ENCODE measurements at places on chromosomes 12 and 14.

GRCh38 chr14:71206123-71206522 lies 298.9 kb downstream of the PCNX1 start:
- no peak for DNase-seq

- DNase-seq, result no peak
Observed at GRCh38 chr14:22597771-22598098, 365 bp upstream of the ABHD4 start.

DNA sequence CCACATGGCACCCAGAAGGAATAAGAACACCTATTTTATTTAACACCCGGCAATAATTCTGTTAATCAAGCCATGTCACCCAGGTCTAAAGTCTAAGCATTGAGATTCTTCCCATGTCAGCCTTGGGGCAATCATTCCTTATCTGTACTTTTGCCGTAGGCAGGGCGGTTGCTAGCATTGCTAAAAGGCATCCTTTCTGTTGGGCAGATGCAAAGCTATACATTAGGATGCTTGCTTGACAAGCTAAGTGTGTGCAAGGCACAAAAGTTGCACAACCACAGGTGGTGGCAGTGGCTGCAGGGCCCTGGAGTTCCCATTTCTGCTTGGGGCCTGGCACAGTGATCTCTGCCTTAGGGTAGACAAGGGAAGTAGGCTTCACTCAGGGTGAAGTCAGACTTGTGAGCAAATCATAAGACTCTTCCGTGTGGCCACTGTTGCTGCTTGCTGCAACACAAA lies 12.5 kb upstream of the GALNT6 start:
- peak; percentile 93 for DNase-seq

DNA sequence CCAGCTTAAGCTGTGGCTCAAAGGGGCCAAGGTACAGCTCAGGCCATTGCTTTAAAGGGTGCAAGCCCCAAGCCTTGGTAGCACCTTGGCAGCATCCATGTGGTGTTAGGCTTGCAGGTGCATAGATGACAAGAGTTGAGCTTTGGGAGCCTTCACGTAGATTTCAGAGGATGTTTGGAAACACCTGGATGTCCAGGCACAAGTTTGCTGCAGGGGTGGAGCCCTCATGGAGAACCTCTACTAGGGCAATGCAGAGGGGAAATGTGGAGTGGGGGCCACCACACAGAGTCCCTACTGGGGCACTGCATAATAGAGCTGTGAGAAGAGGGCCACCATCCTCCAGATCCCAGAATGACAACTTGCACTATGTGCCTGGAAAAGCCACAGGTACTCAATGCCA lies 37.9 kb downstream of the GLIPR1L2 start:
- no peak for DNase-seq

DNA sequence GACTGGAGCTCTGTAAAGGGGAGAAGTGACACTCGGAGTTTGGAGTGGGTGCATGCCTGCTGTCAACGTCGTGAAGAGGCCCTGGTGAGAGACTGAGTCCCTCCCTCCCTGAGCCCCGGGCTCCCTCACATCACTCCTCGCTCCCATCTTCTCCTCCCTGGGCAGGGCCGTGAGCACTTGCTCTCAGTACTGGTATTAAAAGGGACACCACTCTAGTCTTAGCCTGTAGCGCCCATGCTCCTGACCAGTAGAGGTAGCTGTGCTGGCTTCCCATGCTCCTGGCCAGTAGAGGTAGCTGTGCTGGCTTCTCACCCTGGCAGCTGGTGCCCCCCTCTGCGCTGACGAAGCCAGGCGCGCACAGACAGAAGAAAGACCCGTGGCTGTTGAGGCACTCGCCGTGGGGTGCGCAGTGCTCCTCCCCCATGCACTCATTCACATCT lies 14.7 kb downstream of the ISCA2 start:
- DNase-seq, result peak; percentile 14

- DNase-seq, result no peak
Observed at GRCh38 chr12:48869191-48869590, 3.5 kb upstream of the RND1 start.

GRCh38 chr12:26238341-26239121 lies 43.2 kb downstream of the SSPN start:
- DNase-seq, result no peak

DNA sequence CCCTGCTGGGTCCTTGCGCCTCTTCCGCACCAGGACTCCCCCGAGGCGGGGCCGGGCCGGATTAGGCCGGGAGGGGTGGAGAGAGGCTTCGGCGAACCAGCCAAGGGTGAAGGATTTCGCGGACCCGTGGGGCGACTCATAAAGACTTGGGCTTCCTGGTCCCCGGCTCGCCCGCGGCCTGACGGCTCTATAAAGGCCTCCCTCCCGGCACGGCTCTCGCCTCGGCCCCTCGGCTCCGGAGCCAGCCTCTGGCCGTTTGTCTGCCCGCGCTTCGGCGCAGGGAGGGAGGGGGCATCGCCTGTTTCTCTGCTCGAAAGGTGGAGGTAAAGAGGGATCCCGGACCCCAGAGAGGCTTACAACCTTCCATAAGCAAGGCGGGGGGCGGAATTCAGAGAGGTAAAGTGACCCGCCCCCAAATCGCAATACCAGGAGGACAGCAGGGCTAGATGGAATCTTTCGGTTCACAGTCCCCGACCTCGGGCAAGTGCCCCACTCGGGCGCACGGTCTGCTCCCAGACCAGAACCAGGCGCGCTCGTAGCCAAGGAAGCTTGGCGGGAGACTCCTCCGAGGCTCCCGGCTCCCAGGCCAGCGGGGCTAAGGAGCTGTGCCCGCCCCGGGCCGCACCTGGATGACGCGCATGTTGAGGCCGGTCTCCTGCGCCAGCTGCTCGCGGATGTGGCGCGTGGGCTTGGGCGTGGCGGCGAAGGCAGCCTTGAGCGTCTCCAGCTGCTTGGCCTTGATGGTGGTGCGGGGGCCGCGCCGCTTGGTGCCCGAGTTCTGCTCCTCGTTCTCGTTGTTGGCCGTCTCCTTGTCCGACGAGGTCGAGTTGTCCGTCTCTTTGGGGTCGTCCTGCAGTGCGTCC lies 3.9 kb downstream of the LHX5 start:
- no peak for DNase-seq

All from inflammatory macrophage (primary cell).